ENCODE measurements at places on chromosomes 12 and 14.

GRCh38 chr12:50745861-50746260 is 18.0 kb upstream of the ATF1 start:
- DNase-seq = no peak

- peak; percentile 62 for DNase-seq
Observed at GRCh38 chr12:106304001-106304421, 1.5 kb downstream of the TCP11L2 start.

DNA sequence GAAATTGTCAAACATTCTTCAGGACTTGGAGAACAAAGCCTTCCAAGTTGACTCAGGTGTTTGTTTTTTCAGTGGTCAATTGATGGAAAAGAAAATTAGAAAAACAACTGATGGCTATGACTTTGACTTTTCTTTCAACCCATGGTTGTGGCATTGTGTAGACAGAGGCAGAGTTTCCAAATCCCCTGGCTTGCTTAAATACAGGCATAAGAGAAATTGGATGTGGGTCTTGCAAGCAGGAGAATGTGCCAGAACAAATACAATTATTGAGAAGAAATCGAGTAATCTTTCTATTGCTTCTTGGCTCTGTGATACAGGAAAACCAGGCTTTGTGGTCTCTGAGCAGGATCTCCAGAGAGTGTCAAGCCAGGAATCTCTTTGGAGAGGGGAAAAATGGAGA is 40.9 kb upstream of the FRMD6 start:
- DNase-seq = no peak

DNA sequence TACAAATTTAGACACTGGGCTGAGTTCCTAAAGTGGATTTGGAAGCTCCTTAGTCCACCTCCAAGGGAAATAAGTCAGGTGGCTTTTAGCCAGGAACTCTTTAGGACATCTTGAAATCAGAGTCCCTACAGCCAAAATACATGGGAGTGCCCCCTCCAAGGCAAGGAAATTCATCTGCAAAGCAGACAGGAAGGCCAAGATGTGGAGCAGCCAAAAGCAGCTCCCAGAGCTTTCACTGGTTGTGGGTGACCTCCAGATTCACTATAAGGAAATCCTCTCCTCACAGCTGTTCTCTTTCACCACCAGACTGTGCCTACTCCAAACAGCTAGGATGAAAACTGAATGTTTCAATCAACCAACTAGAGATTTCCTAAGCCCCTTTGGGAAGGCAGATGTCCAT is 6.6 kb downstream of the TTC9 start:
- DNase-seq = no peak

GRCh38 chr14:51396222-51396815 is 156.3 kb downstream of the TMX1 start:
- DNase-seq = peak; percentile 96

- no peak for DNase-seq
Observed at GRCh38 chr14:74504874-74505720, 11.5 kb downstream of the ISCA2 start.

GRCh38 chr12:104358353-104359003 is 54.9 kb downstream of the EID3 start:
- DNase-seq = peak; percentile 67

DNA sequence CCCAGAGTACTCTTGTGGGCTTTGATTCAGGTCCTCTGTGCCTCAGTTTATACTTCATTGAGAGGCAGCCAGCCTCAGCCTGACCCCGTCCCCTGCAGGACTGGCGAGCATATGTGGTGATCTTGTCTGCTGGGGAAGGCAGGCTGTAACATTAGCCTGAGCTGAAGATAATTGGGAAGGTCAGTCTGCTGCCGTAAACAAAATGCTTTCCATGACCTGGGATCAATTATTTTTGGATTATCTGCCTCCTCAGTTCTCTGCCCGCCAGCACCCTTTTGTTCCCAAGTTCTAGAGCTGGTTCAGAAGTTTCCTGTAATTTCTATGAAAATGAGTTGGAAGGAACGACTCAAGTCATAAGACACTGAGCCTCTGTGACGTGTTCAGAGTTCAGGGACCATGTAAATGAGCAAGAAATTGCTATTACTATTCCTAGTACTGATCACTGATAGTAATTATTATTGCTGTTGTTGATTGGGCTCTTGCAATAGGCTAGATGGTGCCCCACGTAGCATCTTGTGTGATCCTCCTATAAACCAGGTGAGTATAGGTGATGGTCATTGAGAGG is 4.5 kb downstream of the ORAI1 start:
- DNase-seq = no peak

- peak; percentile 58 for DNase-seq
Observed at GRCh38 chr12:6200256-6201212, at the start of gene CD9. Gene CD9 (plus strand): TSS chr12:6200400. CDS start chr12:6200500, 100 bp downstream.

GRCh38 chr14:84234281-84234680 is 1295.7 kb upstream of the FLRT2 start:
- DNase-seq = no peak

DNA sequence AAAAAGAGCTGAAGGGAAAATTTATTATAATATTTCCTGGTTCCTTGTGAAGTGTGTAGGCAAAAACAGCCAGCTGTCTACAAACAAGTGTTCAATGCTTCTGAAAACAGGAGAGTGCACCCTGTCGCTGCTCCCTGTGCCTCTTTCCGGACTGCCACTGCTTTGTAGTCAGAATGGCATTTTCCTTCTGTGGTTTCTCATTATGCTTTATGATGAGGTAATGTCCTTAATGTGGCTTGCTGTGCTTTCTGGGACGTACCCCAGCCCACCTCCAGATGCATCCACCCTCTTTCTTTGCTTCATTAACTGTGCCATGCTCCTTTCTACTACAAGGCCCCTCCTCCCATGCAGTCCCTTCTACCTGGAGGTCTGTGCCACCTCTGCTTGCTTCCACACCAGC is 148.1 kb downstream of the SYT1 start:
- no peak for DNase-seq

GRCh38 chr12:91119089-91119488 is 7.8 kb upstream of the LUM start:
- no peak for DNase-seq

DNA sequence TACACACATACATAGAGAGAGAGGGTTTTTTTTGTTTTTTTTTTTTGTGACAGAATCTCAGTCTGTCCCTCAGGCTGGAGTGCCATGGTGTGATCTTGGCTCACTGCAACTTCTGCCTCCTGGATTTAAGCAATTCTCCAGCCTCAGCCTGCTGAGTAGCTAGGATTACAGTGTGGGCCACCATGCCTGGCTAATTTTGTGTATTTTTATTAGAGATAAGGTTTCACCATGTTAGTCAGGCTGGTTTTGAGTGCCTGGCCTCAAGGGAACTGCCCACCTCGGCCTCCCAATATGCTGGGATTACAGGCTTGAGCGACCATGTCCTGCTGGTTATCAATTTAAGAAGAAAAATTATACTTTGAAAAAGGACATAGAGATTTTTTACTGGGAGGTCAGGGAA is 710.6 kb downstream of the SLC6A15 start:
- no peak for DNase-seq

- DNase-seq = no peak
Observed at GRCh38 chr14:68342216-68342763, 450.6 kb downstream of the ZFP36L1 start.

DNA sequence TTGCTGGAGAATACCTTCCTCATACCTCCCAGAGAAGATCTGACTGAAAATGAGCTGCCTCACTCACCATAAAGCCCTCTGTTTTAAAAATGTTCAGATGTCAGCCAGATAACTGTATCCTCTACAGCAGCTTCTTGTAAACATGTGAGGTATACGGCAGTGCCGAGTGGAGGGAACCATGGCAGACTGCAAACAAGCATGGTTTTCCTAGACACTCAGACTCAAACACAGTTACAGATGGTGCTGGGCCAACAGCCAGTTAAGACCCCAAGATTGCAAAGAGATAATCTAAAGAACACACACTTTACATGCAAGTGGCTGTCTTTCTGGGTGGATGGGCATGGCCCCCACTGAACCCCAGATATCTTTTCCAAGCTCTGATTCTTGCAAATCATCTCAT is 16.6 kb upstream of the CCDC177 start:
- DNase-seq = no peak

GRCh38 chr12:121516437-121517011 is 64.3 kb downstream of the KDM2B start:
- no peak for DNase-seq

DNA sequence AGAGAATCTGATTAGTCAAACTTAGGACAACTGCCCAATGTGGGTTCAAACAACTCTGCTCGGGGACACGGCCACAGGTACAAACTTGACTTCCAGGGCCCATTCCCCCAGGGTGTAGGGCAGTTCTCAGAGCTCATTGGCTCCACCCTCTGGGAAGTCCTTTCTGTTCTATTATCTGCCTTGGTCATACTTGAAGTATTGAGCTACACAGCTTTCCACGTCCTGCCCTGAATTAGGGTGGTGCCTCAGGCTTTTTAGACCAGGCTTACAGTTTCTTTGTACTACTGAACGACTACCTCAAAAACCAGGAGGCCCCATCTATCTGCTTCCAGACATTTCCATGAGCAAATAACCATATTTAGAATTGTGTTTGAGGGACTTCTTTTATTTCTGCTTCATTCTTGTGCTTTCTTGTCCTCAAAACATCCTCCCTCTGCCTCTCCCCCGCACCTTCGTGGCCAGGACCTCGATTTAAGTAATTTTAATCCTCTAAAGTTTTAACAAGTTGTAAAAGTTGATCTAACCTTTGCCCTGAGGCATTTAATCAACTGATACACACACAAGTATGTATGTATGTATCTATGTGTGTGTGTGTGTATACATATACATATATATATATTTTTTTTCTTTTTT is 281.7 kb upstream of the AMIGO2 start:
- no peak for DNase-seq

DNA sequence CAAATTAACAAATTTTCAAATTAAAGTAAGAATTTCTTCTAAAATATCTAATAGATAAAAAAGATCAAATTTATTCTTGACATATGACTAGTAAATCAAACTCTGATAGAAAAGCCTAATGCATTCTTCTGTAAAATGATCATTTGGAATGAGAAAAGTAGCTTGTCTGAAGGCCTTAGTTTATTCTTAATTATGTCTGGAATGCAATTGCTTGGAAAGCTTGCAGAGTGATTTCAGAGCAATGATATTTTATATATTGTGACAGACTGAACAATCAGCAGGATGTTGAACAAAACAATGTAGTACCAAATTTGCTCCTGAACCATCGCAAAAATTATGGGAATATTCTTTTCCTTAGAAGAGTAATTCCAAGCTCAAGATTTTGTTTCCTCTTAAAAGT is 789.6 kb upstream of the NOVA1 start:
- DNase-seq = no peak

GRCh38 chr14:22928237-22929103 is 706 bp downstream of the PRMT5 start:
- peak; percentile 35 for DNase-seq

DNA sequence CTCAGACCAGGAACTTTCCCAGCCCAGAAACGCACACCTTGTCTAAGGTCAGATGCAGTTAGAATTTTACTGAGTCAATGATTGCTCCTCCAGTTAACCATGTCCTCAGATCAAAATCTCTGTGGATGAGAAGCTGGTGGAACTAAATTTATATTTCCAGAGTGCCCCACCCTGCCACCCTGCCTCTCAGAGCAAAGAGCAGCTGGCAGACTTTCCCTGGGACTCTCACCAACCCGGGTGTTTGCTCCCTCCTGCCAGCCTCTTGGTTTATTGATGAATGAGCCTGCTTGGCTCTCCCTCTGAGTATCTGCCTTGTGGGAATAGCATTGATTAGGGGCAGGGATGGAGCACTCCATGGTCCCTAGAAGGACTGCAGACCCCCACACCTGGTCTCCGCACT is 5.9 kb upstream of the KRT1 start:
- no peak for DNase-seq

DNA sequence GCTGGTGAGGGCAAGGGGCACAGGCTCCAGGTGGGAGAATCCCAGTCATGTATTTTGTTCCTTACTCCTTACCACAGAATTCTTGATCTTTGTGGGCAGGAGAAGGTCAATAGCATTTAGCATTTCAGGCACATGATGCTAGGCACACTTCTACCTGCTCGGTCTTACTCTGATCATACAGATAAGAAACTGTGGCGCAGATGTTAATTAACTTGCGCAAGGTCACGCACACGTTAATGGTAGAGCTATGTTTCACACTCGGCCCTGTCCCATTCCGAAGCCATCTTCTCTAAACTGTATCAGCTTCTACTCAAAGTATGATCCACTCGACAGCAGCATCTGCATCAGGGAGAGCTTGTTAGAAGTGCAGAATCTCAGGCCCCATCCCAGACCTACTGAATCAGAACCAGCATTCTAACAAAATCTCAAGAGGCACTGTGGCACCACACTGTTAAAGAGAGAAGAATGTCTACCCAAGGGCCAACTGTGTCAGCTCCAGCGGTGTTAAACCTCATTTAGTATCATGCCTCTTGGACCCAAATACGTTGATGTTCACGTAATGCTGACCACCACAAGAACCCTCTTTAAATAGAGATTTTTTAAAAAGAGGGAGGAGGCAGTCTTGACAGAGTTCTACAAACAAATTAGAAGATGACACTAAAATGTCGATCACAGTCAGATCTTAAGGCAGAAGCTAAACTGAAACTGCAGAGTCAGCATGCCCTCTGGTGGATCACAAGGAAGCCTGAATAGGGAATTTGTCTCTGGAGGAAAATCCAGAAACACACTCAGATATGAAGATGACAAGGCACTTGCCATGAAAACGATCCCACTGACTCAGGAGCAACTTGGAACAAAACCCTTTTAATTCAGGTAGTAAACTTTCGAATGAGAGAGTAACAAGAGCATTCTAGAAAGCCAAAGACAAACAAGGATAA is 7.3 kb downstream of the STXBP6 start:
- DNase-seq = peak; percentile 72

- DNase-seq = peak; percentile 33
Observed at GRCh38 chr14:32244404-32244803, 41.3 kb upstream of the RNU6-8 start.

DNA sequence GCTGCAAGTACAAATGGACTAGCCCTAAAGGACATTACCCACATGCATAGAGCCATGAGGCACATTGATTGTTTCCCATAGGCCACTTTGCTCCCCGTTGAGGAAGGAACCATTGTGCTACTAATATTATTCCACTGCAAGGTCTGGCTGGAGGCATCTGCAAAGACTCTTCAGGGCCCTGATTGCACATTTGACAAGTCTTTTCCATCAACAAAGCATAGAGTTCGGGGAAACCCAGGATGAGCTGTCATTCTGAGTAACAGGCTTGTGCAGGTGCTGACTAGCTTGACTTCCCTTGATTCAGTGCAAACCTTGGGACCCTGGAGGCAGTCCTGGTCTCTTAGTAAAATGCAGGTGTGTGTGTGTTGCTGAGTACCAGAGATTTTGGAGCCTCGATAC is 73.8 kb downstream of the SUSD6 start:
- peak; percentile 43 for DNase-seq

- no peak for DNase-seq
Observed at GRCh38 chr14:101878822-101879528, 85.4 kb upstream of the DYNC1H1 start.

DNA sequence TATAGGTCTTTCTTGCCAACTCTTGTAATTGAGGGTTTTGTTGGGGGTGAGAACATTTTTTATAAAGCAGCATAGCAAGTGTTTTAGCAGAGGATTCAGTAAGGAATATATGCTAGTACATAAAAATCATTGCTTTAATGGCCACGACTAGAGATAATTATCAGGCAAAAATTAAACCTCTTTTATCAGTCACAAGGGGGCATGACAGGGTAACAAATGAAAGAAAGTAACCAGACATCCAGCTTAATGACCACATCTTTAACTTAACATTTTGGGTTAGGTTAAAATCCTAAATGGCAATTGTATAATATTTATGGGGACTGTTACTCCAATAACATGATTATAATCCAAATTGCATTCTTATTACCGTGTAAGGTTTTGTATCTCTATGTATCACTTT is 119.6 kb downstream of the LRRIQ1 start:
- DNase-seq = peak; percentile 31

GRCh38 chr12:57096099-57096572 is 7.2 kb downstream of the NAB2 start:
- peak; percentile 47 for DNase-seq
